NCI-H2029 (cell line): ENCODE measurements at places on chromosomes 7 and 10.

DNA sequence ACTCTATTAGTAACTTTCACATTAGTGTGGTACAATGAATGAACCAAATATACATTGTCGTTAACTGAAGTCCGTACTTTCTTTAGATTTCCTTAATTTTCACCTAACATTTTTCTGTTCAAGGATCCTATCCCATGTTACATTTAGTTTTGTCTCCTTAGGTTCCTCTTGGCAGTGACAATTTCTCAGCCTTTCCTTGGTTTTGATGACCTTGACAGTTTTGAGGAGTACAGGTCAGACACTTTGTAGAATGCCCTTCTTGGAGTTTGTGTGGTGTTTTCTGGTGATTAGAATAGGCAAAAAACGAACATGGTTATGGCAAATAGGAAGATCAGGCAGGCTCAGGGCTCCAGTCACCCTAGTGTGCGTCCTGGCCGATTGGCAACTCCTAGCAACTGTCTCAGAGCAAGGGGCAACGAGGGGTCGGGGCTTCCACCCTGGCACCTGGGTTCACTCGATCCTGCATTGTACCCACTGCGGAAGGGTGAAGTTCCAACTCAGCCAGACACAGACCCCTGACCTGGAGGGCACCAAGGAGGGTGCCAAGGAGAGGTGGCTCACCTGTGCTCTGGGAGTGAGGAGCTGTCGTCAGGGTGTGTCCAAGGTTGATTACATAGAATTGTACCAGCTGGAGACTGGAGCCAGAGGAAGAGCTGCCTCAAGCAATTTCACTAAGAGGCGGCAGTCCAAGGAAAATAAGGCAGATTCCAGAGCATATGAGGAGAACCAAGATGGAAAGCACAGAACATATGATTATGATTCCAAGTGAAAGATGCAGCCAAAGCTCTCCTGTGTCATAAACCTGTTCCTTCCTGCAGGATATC lies 37.5 kb downstream of the PAPSS2 start:
- no peak for DNase-seq

DNA sequence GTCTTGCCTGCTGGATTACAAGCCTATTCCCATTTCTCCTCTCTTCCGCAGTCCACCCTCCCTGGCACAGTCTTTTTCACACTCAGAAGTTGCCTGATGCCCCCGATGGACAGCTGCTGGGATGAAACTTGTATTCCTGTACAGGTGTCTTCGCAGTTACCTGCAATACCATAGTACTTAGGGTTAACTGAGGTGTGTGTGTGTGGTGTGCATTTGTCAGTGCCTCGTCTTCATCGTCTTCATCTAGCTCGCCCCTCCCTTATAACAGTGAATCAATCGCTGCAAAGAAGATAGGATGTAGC lies 11.0 kb downstream of the NXPH1 start:
- DNase-seq: no peak

DNA sequence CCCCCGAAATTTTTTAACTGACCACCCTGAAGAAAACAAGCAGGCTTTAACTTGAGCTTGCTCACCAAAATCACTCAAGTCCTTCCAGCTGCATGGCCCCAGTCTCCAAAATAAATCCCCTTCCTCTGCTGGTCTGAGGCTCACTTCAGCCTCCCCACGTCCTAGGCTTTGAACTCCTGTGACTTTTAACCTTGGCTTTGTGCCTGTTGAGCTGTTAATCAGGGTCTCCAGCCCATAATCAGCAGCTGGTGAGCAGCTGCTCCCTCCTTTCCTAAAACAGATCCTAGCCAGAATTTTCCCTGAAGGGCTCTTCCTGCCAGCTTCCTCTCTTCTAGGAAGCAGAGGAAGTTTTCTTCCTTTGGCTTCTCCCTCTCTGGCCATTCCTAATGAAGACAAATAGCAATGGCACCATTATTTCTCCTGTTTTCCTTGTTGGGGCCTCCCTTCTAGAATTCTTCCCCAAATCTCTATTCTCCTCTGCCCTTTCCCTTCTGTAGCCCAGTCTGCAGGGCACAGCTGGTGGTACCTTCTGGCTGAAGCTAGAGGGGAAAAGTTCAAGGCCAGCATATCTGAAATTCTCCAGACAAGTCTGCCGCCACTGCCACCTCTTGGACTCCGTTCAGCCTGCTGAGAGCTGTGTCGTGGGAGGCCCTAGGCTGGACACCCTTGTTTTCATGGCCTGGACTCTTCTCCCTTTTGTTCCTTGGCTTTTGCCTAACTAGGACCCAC lies 152.1 kb downstream of the NOC3L start:
- DNase-seq: no peak

DNA sequence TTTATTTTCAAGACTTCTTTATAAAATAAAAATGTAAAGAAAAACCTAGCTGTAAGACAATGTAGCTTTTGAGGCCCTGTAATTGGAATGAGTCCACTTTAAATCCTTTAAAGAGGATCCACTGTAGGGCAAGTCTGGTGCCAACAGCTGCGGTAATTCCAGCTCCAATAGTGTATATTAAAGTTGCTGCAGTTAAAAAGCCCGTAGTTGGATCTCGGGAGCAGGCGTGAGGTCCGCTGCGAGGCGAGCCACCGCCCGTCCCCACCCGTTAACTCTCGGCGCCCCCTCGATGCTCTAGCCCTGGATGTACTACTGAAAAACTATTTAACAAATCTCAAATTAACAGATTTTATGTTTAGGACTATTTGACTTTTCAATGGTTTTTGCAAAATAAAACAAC lies 414.7 kb upstream of the SEMA3C start:
- DNase-seq: no peak

DNA sequence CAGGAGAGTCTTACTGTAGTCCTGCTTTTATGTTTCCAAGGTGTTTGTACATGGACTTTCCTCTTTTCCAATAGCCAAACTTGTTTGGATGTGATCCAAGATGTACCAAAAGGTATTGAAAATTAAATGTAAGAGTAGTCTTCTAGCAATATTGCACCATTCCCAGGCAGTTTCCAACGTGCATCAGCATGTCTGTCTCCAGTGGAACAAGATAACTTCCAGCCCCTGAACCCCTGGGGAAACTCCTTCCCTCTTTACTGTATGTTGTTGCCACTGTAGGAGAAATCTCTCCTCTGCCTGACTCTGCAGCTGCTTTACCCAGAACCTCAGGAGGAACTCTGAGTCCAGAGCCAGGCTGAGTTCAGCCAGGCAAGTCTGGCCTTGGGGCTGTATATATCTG lies 18.5 kb downstream of the ARMC10 start:
- DNase-seq: no peak

DNA sequence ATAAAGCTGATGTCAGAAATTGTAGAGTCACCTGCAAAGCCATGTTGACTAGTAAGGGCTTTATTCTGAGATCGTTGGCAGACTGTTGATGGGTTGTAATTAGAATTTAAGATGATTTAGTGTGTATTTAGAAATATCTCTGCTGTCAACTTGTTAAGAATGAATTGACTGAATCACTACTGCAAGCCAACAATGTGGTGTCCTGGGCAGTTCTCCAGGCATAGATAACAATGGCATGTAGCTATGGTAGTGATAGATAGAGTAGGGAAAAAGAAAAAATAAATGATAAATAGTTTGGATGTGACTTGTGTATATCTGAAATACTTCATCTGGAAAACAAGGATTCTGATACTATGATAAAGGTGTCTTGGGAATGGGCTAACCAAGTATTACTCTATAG lies 640.2 kb downstream of the ARL4A start:
- DNase-seq: no peak

GRCh38 chr7:139452958-139453672 lies 30.4 kb downstream of the KLRG2 start:
- no peak for DNase-seq
